Nucleus accumbens (tissue), 56 donors: ENCODE measurements at places on chromosomes 7 and 10.

- DNase-seq = no peak
Measured at GRCh38 chr10:114545071-114545470, 113.0 kb downstream of the ABLIM1 start.

DNA sequence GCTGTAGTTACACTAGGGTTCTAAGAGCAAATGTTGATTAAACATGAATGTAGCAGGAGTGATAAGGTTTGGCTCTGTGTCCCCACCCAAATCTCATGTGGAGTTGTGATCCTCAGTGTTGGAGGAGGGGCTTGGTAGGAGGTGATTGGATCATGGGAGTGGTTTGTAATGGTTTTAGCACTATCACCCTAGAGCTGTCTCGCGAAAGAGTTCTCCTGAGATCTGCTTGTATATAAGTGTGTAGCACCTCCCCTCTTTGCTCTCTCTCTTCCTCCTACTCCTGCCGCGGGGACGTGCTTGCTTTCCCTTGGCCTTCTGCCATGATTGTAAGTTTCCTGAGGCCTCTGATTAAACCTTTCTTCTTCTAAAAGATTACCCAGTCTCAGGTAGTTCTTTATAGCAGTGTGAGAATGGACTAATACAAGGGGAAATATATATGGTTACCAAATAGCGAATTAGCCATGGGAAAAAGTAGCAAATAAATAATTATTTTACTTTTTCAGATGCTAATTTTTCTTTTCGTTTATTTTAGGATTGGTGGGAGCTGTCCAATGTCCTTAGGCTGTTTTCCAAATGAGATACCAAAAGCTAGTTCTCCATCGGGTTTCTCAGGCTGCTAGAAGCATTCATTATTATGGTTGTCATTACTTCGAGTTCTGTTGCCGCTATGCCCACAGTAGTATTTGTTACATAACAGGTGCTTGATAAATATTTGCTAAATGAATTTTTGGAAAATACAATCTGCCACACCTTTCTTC is 58.7 kb downstream of the PTEN start:
- no peak for DNase-seq

DNA sequence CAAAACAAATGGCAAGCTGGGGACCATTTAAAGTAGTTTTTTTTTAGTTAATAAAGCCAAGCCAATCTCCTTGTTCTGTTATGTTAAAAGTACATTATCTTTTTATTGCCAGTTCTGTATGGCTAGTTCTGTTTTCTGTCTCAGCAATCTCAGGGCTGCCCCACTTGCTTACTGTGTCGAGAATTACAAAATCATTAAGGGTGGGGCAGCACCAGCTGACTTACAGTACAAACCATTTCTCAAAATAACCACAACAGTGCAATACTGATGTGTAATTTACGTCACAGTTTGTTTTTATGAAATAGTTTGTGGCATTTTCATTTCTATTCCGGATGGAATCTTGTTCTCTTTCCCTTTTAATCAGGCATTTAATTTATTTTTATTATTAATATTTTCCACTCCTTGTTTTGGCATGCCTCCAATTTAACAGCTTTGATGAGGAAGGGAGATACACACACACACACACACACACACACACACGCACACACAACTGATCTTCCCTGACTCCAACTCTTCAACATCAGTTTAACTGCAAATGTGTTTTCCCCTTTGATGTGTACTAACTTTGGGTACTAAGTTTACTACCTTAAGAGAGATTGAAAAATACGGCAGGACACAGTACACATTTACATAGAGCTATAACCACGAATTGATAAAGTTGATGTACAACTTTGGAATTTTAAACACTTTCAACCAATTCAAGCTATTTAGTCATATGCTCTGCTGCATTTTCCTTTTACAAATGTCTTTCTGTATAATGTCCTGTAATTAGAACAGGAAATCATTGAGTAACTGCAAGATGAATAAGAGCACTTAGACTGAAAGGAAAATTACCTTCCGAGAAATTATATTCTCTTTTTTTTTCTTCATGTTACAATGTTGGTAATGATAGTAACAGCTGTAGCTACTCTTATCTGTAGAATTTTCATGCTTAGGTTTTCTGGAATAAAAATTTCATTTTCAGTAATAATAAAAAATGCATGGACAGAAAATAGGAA is 91.5 kb downstream of the ARID5B start:
- no peak for DNase-seq

- no peak for DNase-seq
Measured at GRCh38 chr10:33376476-33376875, 42.0 kb upstream of the NRP1 start.

DNA sequence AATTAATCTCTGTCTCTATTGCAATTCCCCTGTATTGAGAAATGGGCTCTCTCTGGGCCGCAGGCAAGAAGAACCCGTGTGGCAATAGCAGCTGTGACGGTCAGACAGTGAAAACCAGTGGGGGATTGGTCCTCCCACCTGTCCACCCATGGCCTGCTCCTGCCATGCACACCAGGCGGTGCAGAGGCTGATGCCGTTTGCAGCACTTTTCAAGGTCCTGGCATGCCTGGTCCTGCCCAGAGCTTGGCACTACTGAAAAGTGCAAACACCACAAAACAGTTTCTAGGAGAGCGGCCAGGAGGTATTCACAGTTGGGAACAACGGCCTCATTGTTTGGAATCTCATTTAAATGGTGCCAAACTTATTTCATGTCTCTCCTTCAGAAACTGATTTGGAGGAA is 41.5 kb downstream of the PSPH start:
- DNase-seq = peak; percentile 16

DNA sequence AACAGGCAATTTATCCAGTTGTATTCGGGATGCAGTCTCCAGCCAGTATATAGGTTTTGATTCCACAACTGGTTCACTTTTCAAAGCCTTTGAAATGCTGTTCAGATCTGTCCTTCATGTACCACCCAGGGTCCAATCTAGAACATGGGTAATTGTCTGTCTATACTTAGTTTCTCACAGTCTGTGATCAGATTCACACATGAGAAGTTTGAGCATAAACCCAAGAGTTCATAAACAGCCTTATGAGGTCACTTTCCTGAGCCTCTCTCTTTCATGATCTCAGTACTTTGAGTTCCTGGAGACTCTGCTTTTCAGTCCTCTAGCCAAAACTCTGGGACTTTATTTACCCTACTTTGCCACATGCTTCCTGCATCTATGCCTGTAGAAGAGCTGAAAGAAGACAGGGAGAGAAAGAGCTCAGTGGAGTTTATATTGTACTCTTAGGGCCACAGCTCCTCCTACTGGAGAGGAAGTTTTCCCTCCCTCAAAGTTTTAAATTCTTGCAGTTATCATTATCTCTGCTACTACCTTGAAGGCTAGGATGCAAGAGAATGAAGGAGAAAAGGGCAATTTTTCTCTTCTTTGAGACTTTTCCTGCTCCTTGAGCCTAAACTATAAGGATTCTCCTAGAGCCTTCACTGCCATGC is 172.0 kb downstream of the ZEB1 start:
- no peak for DNase-seq

- DNase-seq = no peak
Measured at GRCh38 chr10:71429929-71430328, 33.2 kb downstream of the CDH23 start.

DNA sequence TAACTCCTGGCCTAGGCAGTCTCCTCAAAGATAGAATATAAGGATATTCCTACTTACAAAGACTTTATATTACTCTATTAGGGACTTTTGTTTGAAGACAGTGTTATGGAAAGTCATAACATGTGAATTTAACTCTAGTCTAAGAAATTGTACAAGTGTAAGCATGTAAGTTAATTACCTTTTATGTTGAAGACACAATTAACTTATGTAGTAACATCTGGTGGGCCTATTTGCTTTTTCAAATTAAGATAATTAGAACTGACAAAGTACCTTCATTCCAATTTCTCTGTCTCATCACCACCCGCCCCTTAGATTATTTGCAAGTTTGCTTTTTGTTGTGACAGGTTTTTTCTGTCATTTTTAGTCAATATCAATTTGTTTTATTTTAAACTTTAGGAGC is 126.0 kb upstream of the THSD7A start:
- no peak for DNase-seq

- DNase-seq = no peak
Measured at GRCh38 chr7:121273467-121274167, 55.2 kb upstream of the WNT16 start.

- no peak for DNase-seq
Measured at GRCh38 chr10:107740962-107741690, 576.6 kb upstream of the SORCS1 start.
